ENCODE measurements at places on chromosomes 16 and 17.

GRCh38 chr16:85137323-85138072, 25.2 kb upstream of the CIBAR2 start:
- no peak for DNase-seq

GRCh38 chr17:27766438-27766837, 33.9 kb downstream of the NOS2 start:
- no peak for DNase-seq

GRCh38 chr17:68981288-68981687, 26.1 kb upstream of the ABCA8 start:
- DNase-seq: no peak

- DNase-seq: no peak
These were observed 77.2 kb downstream of the CNGB1 start for GRCh38 chr16:57893559-57894389.

Data from stimulated activated CD4-positive, alpha-beta T cell treated with anti-CD3 and anti-CD28 coated beads, Interleukin-1b, Interleukin-23, amount 100 ng/mL, for 1 hour (primary cell).